Cerebellar cortex (tissue), 1 donor: ENCODE measurements at places on chromosomes 16 and 17.

GRCh38 chr16:273547-274421 is 2.0 kb downstream of the RGS11 start:
- no peak for DNase-seq

- peak; percentile 74 for DNase-seq
Measured at GRCh38 chr17:59004338-59005111, 102.2 kb downstream of the TRIM37 start.

DNA sequence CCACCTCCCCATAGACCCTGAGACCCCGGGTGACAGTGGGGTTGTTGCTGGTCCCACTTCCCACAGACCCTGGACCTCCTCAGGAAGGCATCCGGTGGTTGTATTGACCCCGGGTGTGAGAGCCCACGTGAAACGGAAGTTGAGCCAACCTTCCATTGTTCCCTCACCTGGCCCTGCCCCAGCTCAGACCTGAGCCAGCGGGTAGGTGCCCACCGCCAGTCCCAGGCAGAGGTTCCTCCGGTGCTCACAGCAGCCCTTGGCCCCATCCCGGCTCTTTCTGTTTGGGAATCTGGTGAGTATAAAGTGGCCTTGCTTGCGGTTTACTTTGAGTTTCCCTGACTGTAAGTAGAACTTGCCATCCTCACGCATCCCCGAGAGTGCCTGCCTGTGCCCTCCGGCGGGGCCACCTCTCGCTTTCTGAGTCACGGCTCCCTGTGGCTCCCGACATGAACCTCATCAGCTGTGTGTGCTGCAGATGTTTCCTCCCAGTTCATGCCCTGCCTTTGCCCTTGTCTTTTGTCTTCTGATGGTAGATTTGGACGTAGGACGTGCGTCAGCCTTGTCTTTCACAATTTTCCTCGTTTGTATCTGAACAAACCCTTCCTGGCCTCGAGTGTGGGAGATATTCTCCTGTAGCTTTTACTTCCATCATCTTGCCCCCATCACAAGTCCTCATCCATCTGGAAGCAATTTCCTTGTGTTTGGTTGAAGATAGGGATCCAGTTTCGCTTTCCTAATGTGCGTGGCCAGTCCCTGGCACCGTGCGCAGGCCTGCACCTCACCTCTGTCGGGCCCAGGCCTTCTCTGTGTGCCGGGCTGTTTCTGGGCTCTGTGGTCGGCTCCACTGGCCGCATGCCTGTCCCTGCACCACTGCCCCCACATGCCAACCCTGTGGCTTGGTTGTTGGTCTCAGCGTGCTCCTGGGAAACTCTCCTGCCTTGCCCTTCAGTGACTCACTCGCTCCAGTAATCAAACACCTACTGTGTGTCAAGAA is 76.0 kb downstream of the METRNL start:
- no peak for DNase-seq

DNA sequence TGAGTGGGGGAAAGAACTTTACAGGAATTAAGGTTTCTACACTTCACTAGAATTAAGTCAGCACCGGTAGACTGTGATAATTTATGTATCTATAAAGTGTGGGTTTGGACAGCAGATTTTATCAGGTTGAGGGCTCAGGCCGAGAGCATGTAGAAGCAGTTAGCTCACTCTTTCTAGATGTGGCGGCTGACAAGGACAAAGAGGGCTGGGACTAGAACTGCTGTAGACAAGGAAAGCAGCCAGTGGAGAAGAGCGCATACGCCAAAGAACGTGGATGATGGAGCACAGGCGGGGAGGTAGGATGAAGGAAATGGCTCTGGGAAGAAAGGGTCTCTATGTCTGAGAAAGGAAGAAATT is 504 bp upstream of the GOSR1 start:
- no peak for DNase-seq

GRCh38 chr17:82865774-82866395 is 26.1 kb upstream of the ZNF750 start:
- no peak for DNase-seq

DNA sequence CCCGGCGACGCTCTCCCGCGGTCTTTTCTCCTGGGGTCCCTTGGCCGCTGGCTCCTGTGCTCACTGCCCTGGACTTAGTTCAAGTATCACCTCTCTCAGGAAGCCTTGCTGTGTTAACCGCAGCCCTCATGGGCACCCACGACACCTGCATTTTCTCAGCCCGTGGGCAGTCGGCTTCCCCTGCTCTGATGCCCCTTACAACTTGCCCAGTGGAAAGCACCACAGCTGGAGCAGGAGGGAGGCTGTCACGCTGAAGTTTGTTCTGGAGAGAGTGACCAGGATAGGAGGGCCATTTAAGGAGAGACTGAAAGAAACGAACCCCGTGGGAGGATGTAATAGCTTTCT is 395 bp downstream of the STXBP4 start:
- no peak for DNase-seq

DNA sequence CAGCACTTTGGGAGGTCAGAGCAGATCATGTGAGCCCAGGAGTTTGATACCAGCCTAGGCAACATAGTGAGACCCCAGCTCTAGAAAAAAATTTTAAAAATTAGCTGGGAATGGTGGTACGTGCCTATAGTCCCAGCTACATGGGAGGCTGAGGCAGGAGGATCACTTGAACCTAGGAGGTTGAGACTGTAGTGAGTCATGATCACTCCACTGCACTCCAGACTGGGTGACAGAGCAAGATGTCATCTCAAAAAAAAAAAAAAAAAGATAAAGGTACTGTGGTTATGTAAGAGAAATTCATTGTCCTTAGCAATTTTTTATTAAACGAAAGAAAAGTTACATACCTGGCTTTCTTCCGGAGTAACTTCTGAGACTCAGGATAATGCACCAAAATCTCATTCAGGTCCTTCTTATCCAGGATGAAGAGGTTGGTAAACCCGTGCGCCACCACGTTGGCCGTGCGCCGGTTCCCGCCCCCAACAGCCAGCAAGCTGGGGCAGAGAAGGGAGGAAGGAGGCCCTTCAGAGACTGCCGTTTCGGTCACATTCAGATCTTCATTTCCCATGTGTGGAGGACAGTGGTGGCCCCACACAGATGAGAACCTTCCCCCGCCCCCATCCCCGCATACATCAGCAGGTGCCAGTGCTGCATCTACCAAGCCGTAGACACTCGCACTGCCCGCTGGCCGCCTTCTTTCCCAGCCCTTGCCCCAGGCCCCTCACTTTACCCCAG is 73.7 kb downstream of the CNGB1 start:
- DNase-seq: no peak

- DNase-seq: no peak
Measured at GRCh38 chr17:56652628-56653027, 59.1 kb downstream of the NOG start.

GRCh38 chr17:1565877-1566276 is 3.3 kb upstream of the PITPNA start:
- no peak for DNase-seq

GRCh38 chr16:5619304-5619703 is 521.7 kb upstream of the EEF2KMT start:
- DNase-seq: no peak

DNA sequence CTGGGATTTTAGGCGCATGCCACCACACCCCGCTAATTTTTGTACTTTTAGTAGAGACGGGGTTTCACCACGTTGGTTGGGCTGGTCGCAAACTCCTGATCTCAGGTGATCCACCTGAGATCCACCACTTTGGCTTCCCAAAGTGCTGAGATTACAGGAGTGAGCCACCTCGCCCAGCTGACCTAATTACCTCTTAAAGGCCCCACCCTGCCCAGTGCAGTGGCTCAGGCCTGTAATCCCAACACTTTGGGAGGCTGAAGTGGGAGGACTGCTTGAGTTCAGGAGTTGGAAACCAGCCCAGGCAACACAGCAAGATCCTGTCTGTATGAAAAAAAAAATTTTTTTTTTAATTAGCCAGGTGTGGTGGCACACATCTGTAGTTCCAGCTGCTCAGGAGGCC is 2.9 kb upstream of the COASY start:
- no peak for DNase-seq

GRCh38 chr17:80827646-80828643 is 163.7 kb upstream of the CHMP6 start:
- DNase-seq: no peak

- DNase-seq: peak; percentile 35
Measured at GRCh38 chr17:15999974-16000827, 577 bp downstream of the TTC19 start.

GRCh38 chr17:41553987-41554680 is 17.7 kb downstream of the KRT9 start:
- DNase-seq: no peak

GRCh38 chr16:67645397-67646121 is 615 bp downstream of the CARMIL2 start:
- DNase-seq: no peak

DNA sequence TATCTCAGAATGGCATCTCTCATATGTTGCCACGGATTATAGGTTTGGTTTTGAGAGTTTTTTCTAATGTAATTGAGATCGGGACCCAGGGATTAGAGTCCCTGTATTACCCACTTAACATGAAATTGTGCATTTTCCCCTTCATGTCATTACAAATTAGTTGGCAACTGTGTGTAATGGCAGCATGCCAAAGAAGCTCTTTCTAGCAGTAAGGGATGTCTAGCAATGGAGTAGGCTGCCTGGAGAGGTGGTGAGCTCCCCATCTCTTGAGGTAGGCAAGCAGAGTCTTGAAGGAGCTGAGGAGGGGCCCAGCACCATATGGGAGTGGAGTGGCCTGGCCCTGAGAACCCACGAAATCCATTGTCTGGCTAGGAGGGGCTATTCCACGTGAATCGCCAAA is 10.0 kb upstream of the KATNB1 start:
- DNase-seq: no peak

GRCh38 chr16:8816967-8817655 is 19.5 kb downstream of the PMM2 start:
- DNase-seq: no peak

DNA sequence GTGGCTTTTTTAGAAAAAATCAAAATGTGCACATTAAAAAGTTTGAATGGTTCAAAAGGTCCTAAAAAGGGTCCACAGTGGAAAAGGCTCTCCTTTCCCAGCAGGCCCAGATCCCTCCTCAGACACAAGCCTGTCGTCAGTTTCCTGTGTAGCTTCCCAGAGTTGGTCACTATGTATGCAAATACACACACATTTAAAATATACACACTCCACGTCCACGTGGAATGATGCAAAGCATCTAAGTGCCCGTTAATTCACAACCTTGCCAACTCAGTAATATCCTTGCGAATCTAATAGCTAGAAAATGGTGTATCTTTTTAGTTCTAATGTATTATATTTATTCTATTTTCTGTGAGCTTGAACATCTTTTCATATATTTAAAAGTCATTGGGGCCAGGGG is 17.7 kb downstream of the NLRC5 start:
- no peak for DNase-seq

GRCh38 chr16:55016515-55016914 is 85.8 kb downstream of the IRX5 start:
- no peak for DNase-seq

DNA sequence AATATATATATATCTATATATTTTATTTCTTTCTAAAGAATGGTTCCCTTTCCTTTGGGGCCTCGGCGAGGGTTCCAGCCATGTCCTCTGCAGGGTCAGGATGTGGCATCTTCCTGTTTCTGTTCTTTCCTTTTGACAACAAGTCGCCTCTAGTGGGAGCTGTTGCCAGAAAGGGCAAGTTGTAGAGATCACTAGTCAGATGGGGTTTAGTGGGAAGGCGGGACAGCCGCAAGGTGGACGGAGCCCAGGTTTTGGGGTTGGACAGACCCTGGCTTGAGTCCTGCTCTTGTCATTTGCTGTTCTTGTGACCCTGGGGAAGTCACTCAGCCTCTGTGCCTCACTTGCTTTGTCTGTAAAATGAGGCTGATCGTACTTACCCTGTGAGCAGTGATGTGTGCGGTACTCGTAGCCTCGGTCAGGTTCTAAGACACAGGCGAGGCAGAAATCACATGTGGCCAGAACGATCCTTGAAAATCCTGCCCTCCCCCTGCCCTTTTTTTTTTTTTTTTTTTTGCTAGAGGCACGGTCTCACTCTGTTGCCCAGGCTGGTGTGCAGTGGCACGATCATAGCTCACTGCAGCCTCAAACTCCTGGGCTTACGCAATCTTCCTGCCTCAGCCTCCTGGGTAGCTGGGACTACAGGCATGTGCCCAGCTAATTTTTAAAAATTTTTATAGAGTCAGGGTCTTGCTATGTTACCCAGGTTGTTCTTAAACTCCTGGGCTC is 80.1 kb downstream of the ABCC6 start:
- peak; percentile 31 for DNase-seq

- DNase-seq: peak; percentile 90
Measured at GRCh38 chr16:27214084-27214961, 11.0 kb downstream of the KDM8 start.

DNA sequence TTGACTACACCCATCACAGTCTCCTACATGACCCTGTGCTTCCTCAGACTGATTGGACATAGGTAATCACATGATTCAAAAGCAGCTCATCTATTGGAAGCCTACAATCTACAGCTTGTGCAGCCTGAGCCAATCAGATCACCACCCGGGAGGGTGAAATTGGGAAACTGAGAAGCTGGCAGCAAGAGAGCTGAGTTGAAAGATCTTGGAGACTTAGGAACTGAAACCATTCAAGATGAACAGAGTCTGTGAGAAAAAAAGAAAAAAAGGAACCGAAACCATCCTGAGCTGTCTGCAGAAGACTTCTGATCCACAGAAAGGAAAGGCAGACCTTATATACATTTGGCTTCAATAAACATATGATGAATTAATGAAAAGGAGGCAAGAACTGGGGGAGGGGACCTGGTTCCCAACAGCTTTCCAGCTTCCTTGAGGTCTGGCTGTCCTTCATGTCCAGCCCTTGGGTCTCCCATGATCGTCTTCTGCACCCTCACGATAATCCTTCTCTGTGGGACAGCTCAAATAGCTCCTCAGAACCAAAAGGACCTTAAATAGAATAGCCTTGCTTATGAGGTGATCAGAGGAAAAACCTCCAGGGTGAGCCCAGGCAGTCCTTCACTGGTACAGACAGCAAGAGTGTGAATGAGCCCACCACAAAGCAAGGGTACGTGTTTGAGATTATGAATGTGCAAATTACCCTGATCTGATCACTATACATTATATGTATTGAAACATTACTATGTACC is 32.6 kb downstream of the PLXDC1 start:
- no peak for DNase-seq

GRCh38 chr17:28937044-28937729 is 14.1 kb downstream of the PHF12 start:
- no peak for DNase-seq

- no peak for DNase-seq
Measured at GRCh38 chr16:19299565-19299964, 14.0 kb downstream of the CLEC19A start.

GRCh38 chr17:55442953-55443683 is 21.5 kb upstream of the MMD start:
- DNase-seq: no peak
